ENCODE measurements at places on chromosomes 11 and 22.

DNA sequence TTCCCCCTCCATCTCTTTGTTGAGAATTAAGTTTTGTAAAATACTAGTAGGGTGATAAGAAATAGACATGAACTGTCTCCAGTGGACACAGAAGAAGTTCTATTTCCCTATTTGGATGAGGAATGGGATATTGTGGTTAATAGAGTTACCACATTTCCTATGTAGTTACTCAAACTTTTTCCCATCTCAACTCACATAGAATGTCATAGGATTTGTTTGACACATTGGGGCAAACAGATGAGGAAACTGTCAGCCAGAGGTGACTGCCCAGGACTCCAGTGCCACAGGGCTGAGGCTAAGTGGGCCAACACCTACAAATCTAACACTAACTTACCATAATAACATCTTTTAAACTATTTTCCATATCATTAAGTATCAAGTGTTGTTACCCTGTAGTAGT lies 58.3 kb downstream of the CCDC83 start:
- no peak for DNase-seq

DNA sequence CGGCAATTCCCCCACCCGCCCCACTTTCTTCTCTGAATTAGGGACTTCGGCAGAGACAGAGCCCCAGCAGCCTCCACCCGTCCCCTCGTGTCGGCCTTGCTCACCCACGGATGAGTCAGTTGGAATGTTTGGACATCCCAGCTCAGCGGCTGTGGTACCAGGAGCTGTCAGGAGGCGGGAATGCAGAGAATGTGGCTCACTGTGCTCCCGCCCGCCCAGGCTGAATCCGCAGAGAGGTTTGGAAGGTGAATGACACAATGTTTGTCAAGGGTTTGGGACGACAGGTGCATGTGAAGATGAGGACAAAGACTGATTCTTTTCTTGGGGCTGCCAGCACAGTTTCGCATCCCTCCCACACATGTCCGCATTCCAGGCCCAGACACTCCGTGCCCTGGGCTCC lies 39.6 kb downstream of the LIF start:
- no peak for DNase-seq

DNA sequence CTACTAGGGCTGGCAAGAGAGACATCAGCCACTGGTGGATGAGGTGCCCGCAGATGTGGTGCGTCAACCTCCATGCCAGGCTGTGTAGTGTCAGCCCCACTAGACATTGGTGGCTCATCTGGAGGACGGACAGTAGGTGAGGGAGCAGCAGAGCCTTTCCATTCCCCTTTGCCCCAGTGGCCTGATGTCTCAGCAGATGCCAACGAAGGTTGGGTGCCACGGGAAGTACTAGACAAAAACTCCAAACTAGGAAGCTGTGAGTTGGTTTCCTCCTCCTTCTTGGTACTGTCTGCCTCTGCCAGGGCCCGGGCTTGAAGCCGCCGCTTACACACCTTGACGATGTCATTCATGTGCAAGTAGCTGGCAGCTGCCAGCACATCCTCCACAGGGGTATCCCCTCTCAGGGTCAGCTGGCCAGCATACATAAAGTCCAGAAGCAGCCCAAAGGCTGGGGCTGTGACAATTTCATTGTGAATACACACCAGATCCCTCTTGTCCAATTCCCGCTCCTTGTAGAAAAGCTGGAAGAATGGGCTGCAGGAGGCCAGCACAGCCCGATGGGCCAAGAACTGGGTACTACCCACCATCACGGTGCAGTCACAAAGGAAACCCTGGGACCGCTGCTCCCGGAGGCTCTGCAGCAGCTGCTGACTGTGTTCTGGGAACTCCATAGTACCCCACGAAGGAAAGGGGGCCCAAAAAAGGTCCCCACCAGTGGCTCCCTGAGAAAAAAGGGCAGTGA lies 795 bp downstream of the ZBTB3 start:
- no peak for DNase-seq

- no peak for DNase-seq
Measured at GRCh38 chr22:23574371-23574811, 5.7 kb downstream of the IGLL1 start.

- no peak for DNase-seq
Measured at GRCh38 chr22:19770349-19771220, 10.0 kb downstream of the TBX1 start.

DNA sequence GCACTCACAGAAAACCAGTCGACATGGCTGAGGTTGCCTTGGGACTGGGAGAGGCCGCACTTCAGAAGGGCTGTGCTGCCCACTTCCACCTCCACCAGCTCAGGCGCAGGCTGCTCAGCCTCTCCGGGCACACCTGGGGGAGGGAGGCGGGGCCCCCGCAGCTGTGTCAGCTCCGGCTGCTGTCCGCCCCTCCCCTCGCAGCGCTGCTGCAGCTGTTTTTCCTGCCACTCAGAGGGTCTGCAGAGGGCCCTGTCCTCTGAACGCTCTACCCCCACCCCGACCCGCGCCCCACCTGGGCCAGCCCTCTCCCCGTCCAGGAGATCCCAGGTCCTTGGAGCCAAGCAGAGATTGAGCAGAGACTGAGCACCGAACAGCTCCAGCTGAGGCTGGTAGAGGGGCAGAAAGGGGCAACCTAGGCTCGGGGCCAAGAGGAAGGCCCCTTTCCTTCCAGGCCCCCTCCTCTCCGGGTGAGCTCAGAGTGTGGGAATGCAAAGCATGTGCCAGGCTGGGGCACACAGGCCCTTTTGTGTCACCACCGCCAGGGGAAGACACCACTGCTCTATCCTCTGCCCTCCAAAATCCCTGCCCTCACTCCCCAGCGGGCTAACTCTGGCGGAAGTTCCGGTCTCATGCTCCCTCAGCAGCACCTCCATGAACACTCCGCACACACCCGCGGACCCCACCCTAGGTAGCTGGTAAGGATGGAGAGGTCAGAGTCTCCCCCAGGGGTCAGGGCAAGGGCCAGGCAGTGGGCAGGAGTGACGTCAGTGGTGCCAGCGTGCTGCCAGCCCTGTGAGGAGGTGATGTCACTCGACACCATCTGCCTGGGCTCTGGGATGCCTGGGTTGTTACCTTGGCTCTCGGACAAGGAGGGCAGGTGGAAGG lies 1.6 kb downstream of the MCAM start:
- DNase-seq = peak; percentile 64

DNA sequence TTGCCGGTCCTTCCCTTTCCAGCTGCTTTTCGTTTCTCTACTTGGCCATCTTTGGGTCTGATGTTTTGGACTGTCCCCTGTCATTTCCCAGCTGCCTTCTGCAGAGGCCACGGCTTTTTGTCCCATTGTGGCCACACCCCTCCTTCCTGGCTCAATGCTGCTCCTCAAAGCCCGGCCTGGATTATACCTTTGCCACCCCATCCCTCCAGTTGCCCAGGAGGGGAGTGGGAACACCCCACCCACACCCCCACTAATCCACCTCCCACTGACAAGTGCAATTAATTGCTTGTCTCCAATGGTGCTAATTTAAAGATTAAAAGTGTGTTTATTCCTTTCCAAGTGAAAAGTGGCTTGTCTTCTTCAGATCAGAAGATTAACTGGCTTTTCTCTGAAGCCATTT lies 34.2 kb upstream of the CSNK2A3 start:
- no peak for DNase-seq

- DNase-seq = no peak
Measured at GRCh38 chr22:17970201-17970708, 54.1 kb downstream of the MICAL3 start.

GRCh38 chr11:65810046-65810868 lies 23.4 kb downstream of the OVOL1 start:
- DNase-seq = no peak

GRCh38 chr11:67099831-67100324 lies 19.2 kb upstream of the KDM2A start:
- no peak for DNase-seq

DNA sequence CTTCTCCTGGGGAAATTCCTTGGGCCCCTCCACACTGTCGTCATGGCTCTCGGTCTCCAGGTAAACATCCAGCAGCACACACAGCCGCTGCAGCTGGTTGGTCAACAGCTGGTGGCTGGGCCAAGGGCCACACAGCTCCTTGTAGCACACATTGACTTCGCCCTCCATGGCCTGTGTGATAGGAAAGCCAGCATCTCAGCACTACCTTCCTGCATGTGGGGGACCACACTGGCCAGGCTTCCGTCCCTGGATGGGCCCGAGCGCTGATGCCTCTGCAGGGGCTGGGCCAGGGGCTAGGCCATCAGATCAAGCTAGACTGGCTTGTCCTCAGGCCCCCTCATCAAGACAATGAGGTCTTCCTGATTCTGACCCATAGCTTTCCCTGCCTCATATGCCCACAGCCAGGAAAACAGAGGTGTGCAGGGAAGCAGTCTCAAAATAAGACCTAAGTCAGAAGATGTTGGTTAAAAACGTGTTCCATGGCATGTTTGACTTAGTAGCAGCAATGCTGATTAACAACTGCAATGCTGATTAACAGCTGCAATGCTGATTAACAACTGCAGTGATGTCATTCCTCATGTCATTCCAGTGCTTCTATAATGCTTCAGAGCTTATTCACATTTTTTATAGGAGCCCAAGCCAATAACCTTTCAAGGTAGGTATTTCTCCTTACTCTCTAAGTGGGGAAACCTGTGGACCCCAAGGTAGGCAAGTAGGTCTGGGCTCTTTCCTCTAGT lies 31.3 kb downstream of the NEFH start:
- no peak for DNase-seq

DNA sequence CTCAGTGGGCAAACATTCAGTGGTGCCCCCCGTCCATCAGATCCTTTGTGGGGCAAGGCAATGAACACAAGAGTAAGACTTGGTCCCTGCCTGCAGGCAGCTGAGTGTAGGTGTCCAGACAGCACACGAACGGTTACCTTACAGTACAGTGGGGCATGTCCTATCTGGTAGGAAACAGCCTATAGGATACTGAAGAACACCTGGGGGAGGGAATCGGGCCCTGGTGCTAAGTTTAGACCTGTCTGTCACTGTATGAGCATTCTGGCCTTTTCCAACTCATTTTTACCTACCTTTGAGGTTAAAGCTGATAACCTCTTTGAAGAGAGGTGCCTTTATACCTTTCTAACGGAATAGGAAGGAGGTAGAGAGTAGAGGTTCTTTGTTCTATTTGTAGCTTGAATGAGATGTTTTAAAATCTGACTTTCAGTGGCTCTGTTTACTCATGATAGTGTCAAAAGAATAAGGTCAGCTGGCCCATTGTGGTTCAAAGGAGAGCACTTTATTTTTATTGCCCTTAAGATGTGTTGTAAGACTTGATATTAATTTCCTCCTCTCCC lies 8.9 kb downstream of the ZNRF3 start:
- DNase-seq = no peak

- no peak for DNase-seq
Measured at GRCh38 chr11:35812828-35813227, 131.0 kb upstream of the LDLRAD3 start.

DNA sequence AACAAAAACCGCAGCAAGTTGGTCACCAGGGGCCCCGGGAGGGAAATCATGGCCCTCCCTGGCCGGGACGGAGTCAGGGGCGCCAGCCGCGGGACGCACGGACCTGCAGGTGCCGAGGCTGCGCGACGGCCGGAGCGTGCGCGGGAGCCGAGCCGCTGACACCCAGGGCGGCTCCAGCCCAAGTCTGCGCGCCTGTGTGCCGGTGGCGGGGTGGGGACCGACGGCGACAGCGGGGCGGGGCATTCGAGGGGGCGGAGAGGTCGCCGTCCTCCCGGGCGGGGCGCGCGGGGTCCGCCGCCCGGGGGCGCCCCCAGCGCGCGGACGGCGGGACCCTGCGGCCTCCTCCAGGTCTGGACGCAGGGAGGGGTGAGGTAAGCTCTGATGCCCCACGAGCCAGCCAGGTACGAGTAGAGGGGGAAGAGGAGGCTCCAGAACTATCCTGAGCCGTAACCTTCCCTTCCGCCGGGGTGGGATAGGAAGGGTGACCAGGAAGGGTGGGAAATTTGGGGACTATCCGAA lies at the start of gene ESAM:
TSS of gene ESAM (minus strand) at position 186 of the 519 bp plus-strand sequence. CDS start at position 50, 136 bp downstream.
- peak; percentile 82 for DNase-seq

DNA sequence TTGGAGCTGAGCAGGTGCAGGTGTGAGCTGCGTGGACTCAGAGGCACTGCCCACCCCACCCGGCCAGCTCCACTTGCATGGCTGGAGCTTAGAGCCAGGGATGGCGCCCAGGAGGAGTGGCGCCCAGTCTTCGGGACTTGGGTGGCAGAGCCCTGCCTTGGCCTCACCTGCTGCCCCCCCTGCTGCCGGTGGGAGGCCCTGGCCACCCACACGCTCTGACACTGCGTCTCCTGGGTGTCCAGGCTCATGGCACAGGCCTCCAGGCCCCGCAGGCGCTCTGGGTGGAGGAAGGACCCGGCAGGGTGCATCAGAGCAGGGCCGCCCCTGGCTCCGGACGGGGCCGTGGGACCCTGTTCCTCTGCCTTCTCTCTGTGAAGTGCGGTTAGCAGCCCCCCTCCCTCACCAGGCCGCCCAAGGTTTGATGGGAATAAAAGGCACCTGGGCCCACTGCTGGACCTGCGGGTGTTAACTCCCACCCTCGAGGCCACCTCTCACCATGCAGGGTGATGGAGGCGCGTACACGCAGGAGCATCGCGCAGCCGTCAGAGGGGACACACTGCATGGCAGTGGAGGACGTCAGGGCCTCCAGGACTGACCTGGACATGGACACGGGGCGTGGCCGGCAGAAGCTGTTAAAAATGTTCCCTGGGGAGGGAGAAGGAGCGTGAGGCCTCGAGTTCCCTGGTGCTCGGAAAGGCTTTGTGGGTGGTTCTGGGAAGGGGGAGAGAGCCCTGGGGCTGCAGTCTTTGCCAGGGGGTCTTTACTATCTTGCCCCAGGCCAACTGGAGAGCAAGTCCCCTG lies 11.8 kb downstream of the IL17REL start:
- DNase-seq = no peak

GRCh38 chr11:108593214-108593922 lies at the start of gene EXPH5:
TSS of gene EXPH5 (minus strand) at chr11:108593768. CDS start at chr11:108593536, 232 bp downstream.
- DNase-seq = peak; percentile 89

DNA sequence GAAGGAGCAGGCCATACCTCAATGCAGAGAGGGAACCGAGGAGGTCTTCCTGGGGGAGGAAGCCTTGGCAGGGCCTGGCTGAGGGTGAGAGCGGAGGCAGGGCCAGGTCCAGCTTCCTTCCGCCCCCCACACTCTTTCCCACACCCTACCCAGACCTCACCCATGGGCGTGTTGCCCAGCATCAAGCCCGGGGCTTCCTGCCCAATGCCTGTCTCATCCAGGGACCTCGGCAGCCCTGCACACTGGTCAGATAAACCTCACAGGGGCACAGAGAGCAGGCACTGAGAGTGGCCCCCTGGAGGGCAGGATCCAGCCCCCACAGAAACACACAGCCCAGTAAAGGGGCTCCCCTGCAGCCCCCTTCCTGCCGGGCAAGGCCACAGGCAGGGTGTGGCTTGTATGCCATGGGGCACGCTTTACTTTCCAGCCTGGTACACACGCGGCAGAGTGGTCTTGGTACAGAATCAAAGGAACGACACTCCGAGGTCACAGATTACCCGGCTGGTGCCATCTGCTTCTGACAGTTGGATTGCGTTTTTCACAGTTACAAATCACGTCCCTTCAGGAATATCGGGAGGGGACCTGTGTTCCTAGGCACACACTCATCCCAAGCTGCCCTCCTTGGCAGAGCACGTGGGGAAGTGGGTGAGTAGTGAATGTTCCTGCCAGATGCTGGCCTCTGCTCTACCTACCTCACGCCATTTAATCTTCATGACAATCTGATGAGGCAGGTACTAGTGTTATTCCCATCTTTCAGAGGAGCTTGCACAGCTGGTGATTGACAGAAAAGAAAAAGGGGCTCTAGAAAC lies 20.0 kb upstream of the CD5 start:
- peak; percentile 57 for DNase-seq
